MM.1S (cell line): ENCODE measurements at places on chromosomes 4 and X.

DNA sequence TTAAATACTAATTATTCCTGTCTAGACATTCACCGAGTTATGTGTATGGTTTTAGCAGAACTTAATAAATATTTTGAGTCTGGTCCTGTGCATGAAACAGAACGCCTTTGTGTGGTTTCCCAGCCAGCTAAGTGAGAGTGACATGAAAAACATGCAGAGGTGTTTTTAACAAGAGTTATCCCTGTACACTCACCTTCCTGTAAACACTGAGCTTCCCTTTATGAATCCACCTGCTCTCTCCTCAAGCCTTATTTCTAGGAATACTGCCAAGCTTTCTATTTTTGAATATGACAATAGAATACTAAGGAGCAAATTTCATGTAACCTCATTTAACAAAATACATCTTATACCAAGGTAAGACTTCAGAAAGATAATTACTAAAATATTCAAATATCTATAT lies 270.3 kb upstream of the CTSO start:
- DNase-seq = no peak
- H3K4me3 ChIP-seq = no peak overlapping the region
- no peak overlapping the region for H3K27ac ChIP-seq

- no peaks in the 10 kb centered on the region for H3K4me1 ChIP-seq
- no peaks in the 10 kb centered on the region for H3K27me3 ChIP-seq
- H3K4me3 ChIP-seq = no peak overlapping the region
- no peak for DNase-seq
- no peaks in the 10 kb centered on the region for H3K36me3 ChIP-seq
- no peak overlapping the region for H3K27ac ChIP-seq
These were observed 33.0 kb downstream of the NAT8L start for GRCh38 chr4:2091990-2092668.

DNA sequence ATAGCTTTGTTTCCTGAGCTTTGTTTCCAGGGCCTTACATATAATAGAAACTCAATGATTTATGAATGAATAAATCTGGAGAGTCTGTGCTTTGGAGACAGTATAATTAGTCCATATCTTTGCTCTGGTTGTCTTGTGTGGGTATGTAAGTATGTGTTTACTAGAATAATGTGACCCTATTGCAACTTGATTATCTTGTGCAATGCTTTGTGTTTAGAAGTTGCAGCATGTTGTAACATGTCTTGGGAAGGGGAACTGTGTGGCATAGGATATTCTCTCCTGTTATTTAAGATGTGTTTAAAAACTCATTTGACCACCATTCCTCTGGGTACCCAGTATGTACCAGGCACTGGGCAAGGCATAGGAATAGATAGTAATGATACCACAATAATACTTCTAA lies 6.1 kb downstream of the SPATA18 start:
- no peaks in the 10 kb centered on the region for H3K27me3 ChIP-seq
- DNase-seq = no peak
- H3K27ac ChIP-seq = no peak overlapping the region
- no peaks in the 10 kb centered on the region for H3K4me1 ChIP-seq
- H3K4me3 ChIP-seq = no peak overlapping the region

DNA sequence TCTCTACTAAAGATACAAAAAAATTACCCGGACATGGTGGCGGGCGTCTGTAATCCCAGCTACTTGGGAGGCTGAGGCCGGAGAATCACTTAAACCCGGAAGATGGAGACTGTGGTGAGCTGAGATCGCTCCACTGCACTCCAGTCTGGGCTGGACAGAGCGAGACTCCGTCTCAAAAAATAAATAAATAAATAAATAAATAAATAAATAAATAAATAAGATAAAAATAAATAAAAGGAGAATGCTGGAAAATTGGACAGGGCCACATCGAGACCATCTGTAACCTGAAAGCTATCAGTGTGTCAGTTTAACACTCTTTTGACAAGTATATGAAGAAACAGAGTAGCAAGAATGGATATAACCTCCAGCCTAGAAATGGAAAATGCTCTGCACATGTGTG lies 15.7 kb upstream of the FAT1 start:
- DNase-seq = no peak
- no peaks in the 10 kb centered on the region for H3K36me3 ChIP-seq
- H3K4me3 ChIP-seq = no peak overlapping the region

- H3K36me3 ChIP-seq = no peaks in the 10 kb centered on the region
- no peak for DNase-seq
- H3K27me3 ChIP-seq = no peaks in the 10 kb centered on the region
- no peaks in the 10 kb centered on the region for H3K4me1 ChIP-seq
- no peak overlapping the region for H3K27ac ChIP-seq
These were observed 51.1 kb downstream of the COL25A1 start for GRCh38 chr4:109251396-109251795.

- H3K4me3 ChIP-seq = no peak overlapping the region
- H3K27ac ChIP-seq = peak overlapping the region; percentile 37; the same call in 1 of the 2 replicates
- peaks cover 15% of the 10 kb centered on the region for H3K4me1 ChIP-seq
- DNase-seq = peak; percentile 68
These were observed 19.1 kb upstream of the CXCL11 start for GRCh38 chr4:76055016-76055415.

DNA sequence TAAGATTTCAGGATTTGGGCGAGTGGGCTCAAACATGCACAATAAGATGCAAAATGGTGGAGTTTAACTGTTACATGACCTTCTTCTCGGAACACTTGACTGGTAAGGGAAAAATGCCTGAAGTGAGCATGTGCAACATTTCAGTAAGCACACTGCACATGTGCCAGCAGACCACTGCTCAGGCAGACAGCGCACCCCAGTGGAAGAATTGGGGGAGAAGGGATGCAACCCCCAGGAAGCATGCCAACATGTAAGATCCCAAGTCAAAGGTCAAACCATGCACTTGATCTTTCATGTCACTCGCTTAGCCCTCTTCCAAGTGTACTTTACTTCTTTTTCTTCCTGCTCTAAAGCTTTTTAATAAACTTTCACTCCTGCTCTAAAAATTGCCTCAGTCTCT lies 256.3 kb downstream of the CENPC start:
- no peak overlapping the region for H3K4me3 ChIP-seq
- peak; percentile 9 for DNase-seq
- no peak overlapping the region for H3K27ac ChIP-seq
- no peaks in the 10 kb centered on the region for H3K27me3 ChIP-seq
- no peaks in the 10 kb centered on the region for H3K4me1 ChIP-seq
- no peaks in the 10 kb centered on the region for H3K36me3 ChIP-seq

GRCh38 chrX:12319003-12319519 lies 180.8 kb downstream of the FRMPD4 start:
- H3K4me1 ChIP-seq = no peaks in the 10 kb centered on the region
- no peak for DNase-seq
- no peaks in the 10 kb centered on the region for H3K36me3 ChIP-seq
- H3K27me3 ChIP-seq = no peaks in the 10 kb centered on the region
- no peak overlapping the region for H3K27ac ChIP-seq

- H3K27ac ChIP-seq = no peak overlapping the region
- H3K4me1 ChIP-seq = no peaks in the 10 kb centered on the region
- no peaks in the 10 kb centered on the region for H3K27me3 ChIP-seq
- peak; percentile 73 for DNase-seq
These were observed 128.3 kb downstream of the MAGEE1 start for GRCh38 chrX:76555816-76556215.

- H3K27me3 ChIP-seq = no peaks in the 10 kb centered on the region
- H3K4me1 ChIP-seq = no peaks in the 10 kb centered on the region
These were observed 6.0 kb upstream of the PNMA6F start for GRCh38 chrX:153327561-153327960.

GRCh38 chr4:142960867-142961644 lies 115.0 kb upstream of the INPP4B start:
- H3K4me1 ChIP-seq = peaks cover 12% of the 10 kb centered on the region; the same call in 1 of the 2 replicates
- no peaks in the 10 kb centered on the region for H3K36me3 ChIP-seq
- DNase-seq = no peak
- H3K27ac ChIP-seq = no peak overlapping the region

- DNase-seq = peak; percentile 87
- 0 out of 2 replicates have a peak, but pooled peaks cover 3% of the 10 kb centered on the region for H3K4me1 ChIP-seq
- peak within 1 kb of the TSS; percentile 68 for H3K27ac ChIP-seq
- H3K36me3 ChIP-seq = no peaks in the 10 kb centered on the region
- H3K27me3 ChIP-seq = no peaks in the 10 kb centered on the region
- peak within 1 kb of the TSS; percentile 91 for H3K4me3 ChIP-seq
These were observed at the start of gene PUDP for GRCh38 chrX:7147978-7148854. PUDP (minus strand) TSS chrX:7148153; CDS start chrX:7148113, 40 bp downstream.

DNA sequence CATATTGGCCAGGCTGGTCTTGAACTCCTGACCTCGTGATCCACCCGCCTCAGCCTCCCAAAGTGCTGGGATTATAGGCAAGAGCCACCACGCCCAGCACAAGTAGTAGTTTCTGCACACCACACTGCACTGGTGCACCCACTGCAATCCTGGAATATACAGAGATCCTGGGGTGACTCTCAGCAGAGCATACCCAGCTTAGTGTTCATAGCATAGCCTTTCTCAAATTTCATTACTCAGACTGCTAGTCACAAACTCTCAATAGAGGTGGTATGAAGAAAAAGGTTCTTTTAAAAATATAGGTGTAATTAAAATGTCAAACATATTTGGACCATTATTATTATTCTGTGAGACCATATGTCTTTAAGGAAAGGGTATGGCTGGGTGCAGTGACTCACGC lies 6.2 kb upstream of the ARHGAP10 start:
- peaks cover 7% of the 10 kb centered on the region for H3K4me1 ChIP-seq
- no peak for DNase-seq
- no peaks in the 10 kb centered on the region for H3K36me3 ChIP-seq
- H3K27ac ChIP-seq = no peak overlapping the region

- no peaks in the 10 kb centered on the region for H3K27me3 ChIP-seq
- no peak for DNase-seq
- H3K4me1 ChIP-seq = peaks cover 18% of the 10 kb centered on the region
- no peak overlapping the region for H3K4me3 ChIP-seq
- H3K36me3 ChIP-seq = no peaks in the 10 kb centered on the region
These were observed 79.3 kb downstream of the RBPJ start for GRCh38 chr4:26400132-26400531.

- no peak overlapping the region for H3K4me3 ChIP-seq
- H3K27ac ChIP-seq = no peak overlapping the region
- H3K4me1 ChIP-seq = no peaks in the 10 kb centered on the region
- no peaks in the 10 kb centered on the region for H3K36me3 ChIP-seq
- no peak for DNase-seq
- H3K27me3 ChIP-seq = no peaks in the 10 kb centered on the region
These were observed 121.9 kb downstream of the BEND2 start for GRCh38 chrX:18098763-18099162.

DNA sequence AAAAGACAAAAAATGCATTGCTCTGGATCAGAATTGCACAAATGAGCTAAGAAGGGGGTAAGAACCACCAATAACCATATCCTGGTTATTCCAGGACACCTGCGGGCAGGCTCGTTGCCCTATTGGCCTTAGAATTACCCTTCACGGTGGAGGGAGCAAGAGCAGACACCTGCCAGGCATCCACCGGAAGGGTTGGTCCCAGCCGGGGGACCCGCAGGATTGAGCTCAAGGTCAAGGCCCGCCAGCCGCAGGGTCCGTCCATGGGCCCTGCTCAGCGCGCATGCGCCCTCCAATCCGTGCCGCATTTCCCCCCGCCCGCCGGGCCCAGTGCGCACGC lies 575 bp downstream of the SLC25A6 start:
- H3K27me3 ChIP-seq = no peaks in the 10 kb centered on the region
- H3K36me3 ChIP-seq = peaks cover 10% of the 10 kb centered on the region
- H3K4me3 ChIP-seq = peak overlapping the region; percentile 98
- H3K4me1 ChIP-seq = no peaks in the 10 kb centered on the region

DNA sequence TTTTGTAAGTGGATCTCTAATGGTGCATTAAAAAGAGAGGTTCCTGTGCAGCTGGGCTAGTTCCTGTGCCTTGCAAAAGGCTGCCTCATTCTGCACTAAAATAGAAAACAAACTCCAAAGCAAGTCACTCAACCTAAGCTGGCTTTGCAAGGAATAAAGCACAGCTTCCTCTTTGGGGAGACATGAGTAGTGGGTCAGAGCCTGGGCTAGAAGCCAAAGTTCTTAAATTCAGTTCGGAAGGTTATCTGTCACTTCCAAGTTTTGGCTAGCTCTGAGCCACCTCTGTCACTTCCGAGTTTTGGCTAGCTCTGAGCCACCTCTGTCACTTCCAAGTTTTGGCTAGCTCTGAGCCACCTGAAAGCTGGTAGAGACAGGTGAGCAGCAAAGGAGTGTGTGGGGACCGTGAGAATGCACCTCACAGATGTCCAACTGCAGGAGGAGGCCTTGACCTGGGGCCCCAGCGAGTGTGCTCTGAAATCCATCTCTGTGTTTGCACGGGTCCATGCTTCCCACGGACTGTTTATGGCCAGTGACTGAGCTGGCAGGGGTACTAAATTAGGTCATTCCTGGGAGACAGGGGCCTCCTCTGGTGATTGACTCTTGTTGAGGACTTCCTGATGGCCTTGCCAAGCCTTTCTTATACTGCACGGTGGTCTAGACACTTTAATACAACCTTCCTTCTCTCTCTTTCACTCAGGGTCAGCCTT lies 36.4 kb upstream of the MAMLD1 start:
- H3K4me1 ChIP-seq = no peaks in the 10 kb centered on the region
- no peaks in the 10 kb centered on the region for H3K36me3 ChIP-seq
- no peak overlapping the region for H3K4me3 ChIP-seq
- no peaks in the 10 kb centered on the region for H3K27me3 ChIP-seq
- no peak for DNase-seq

DNA sequence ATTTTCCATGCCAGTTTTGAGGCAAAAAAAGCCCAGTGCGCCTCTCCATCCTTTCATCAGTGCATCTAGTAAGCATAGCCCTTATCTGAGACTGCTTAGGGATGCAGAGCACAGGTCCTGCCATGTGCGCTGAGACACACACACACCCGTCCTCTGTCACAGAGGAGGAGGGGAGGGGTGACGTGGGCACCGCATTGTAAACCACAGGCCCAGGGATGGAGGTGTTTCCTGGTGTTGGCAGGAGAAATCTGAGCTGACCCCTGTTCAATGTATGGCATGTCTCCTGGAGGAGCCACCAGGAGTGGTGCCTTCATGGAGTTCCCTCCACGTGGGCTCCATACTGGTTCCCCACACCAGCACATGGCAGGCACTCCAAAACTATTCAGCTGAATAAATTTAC lies 65.8 kb upstream of the HELT start:
- H3K27me3 ChIP-seq = no peaks in the 10 kb centered on the region
- no peak overlapping the region for H3K4me3 ChIP-seq
- H3K36me3 ChIP-seq = no peaks in the 10 kb centered on the region
- no peaks in the 10 kb centered on the region for H3K4me1 ChIP-seq

- no peak overlapping the region for H3K4me3 ChIP-seq
- no peaks in the 10 kb centered on the region for H3K36me3 ChIP-seq
- no peaks in the 10 kb centered on the region for H3K4me1 ChIP-seq
- no peaks in the 10 kb centered on the region for H3K27me3 ChIP-seq
- peak; percentile 42 for DNase-seq
- H3K27ac ChIP-seq = no peak overlapping the region
These were observed 122.2 kb downstream of the SHROOM4 start for GRCh38 chrX:50691820-50692219.
